Activated CD8-positive, alpha-beta memory T cell treated with anti-CD3 and anti-CD28 coated beads for 1 hour (primary cell): ENCODE measurements at places on chromosomes 1 and 21.

GRCh38 chr1:35557118-35557610, at the start of gene KIAA0319L:
Gene KIAA0319L, minus strand, starts transcription at chr1:35557403. Its CDS starts 2,912 bp downstream, at chr1:35554491.
- DNase-seq, result no peak

GRCh38 chr1:177423090-177423489, 252.3 kb downstream of the BRINP2 start:
- DNase-seq, result no peak

- DNase-seq, result no peak
These were observed 6.8 kb downstream of the SEMA4A start for GRCh38 chr1:156160000-156160742.

DNA sequence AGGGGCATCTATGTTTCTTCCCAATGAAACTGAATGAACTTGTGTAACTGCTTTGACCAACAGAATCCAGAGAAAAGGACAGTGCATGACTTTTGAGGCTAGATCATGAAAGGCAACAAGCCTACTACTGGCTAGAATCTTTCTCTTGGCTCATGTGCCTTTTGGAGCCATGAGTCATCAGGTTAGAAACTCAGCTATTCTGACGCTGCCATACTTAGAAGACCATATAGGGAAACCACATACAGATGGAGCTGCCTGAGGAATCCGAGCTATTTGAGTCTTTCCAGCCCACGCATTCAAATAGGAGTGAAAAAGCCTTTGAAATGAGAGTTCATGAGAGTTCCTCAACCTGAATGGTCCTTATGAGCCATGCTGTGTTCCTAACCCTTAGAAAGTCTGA, 738.5 kb upstream of the CHRM3 start:
- DNase-seq, result no peak

GRCh38 chr1:58738876-58739275, 39.0 kb upstream of the MYSM1 start:
- no peak for DNase-seq

GRCh38 chr1:212109728-212110127, 74.2 kb downstream of the DTL start:
- no peak for DNase-seq

- DNase-seq, result no peak
These were observed at the start of gene SYNC for GRCh38 chr1:32702599-32703478. Gene SYNC, minus strand, starts transcription at chr1:32702770. Its CDS starts 110 bp downstream, at chr1:32702660.

GRCh38 chr1:22875841-22876240, 96.8 kb downstream of the LACTBL1 start:
- no peak for DNase-seq

DNA sequence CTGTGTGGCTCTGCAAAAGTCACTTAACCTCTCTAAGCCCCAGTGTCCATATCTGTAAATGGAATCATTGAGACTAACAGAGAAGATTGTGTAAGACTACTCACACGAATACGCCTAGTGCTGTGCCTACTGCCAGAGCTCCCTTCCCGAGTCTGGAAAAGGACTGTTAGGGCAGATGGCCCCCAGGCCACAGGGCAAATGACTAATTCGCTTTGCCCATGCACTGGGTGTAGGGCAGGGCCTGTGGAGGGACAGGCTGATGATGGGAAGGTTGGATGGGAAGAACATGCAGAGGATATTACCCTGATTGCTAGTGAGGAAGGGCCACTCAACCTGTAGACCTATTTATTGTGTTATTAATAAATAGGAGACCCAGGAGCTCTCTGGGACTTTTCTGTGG, 4.2 kb upstream of the GPR61 start:
- DNase-seq, result no peak

- no peak for DNase-seq
These were observed 364.7 kb downstream of the PTPRU start for GRCh38 chr1:29601021-29601420.

- DNase-seq, result no peak
These were observed 94.9 kb upstream of the LBR start for GRCh38 chr1:225522588-225523262.

DNA sequence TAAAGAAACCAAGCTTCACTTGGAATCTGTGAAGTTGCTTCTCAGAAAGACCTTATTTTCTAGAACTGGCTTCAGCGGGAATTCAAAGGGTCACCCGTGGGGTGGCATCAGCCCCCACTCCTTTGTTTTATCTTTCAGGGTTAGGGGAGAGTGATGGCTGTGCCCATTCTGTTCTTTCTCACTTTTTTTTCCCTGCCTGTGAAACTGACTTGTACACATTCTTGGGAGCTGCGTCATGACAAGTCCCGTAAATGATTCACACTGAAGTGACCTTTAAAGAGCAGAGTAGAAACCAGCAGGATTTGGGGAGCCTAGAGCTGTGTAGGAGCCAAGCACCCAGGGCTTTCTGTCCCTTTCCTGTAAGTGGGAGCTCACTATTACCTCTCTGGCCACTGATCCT, 43.8 kb downstream of the SLC44A3 start:
- no peak for DNase-seq

GRCh38 chr1:27451343-27451742, 38.6 kb downstream of the WASF2 start:
- DNase-seq, result no peak

GRCh38 chr21:31675318-31675717, 15.8 kb downstream of the SOD1 start:
- DNase-seq, result no peak

GRCh38 chr1:28199328-28200233, 23.1 kb upstream of the PTAFR start:
- DNase-seq, result peak; percentile 19

DNA sequence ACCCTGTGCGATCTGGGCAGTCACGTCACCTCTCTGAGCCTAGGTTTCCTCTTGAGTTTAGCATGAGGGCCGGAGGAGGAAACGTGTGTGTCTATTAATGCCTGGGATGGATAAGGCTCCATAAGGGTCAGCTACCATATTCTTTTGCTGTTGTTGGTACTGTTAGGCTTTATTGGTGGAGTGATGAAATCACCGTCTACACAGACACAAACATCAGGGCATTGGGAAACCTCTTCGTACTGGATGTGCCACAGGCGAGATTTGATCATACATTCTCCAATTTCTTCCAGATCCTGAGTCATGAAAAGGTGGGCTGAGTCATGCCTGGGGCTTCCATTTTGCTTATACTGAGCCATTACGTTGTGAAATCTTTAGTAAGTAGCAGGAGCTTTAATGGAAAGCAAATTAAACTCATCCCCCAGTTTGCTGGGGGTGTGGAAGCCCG, 24.9 kb upstream of the GRHL3 start:
- DNase-seq, result no peak
